Peyer's patch (tissue), 4 donors: ENCODE measurements at places on chromosomes 5 and 9. TPM values are rescaled to one million over a fixed set of nuclear protein-coding genes. Genes with fewer than 3 reads are reported as not detected.

Gene CCL19
- not detected for total RNA-seq

Gene NUDT12
- total RNA-seq, result 15.7 TPM

Gene OR1Q1
- total RNA-seq, result not detected

DNA sequence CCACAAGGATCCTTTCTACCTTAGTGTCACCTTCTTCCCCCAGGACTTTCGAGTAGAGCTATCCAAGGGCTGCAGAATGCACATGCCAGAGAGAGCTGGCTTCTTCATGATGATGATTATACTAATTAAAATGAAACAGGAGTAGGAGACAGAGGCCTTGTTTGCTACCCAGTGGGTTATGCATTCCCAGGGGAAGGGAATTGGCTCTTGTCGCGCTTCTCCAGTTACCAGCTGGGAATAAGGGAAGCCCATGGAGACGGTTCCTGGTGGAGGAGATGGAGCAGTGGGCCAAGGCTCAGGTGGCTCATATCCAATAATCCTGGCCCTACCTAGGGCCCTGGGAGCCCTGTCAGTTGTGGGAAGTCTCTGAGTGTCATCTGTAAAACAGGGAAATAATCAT is 65.1 kb downstream of the WWC1 start:
- no peak overlapping the region for H3K27ac ChIP-seq
- H3K4me3 ChIP-seq, result no peak overlapping the region
- H3K27me3 ChIP-seq, result no peaks in the 10 kb centered on the region

- no peak overlapping the region for H3K27ac ChIP-seq
- no peaks in the 10 kb centered on the region for H3K4me1 ChIP-seq
- H3K36me3 ChIP-seq, result no peaks in the 10 kb centered on the region
- no peaks in the 10 kb centered on the region for H3K27me3 ChIP-seq
- DNase-seq, result no peak
Measured at GRCh38 chr9:859251-859650, 17.8 kb downstream of the DMRT1 start.

DNA sequence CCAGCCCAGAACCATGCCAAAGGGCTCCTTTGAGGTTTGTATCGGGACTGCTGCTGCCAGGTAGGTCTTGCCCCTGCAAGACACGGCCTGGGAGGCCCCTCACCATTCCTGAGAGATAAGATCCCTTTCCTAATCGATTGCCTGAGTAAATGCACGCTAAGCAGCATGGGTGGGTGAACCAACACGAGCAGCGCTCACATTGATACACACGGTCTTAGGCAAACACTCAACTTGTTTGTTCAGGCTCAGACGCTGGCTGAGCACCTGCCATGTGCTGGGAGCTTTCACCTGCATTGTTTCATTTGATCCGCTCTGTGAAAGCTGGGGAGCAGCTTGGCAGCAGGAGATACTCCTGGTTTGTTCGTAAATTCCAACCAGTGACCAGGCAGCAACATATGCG is 76.9 kb upstream of the NEURL1B start:
- H3K4me3 ChIP-seq, result no peak overlapping the region
- no peaks in the 10 kb centered on the region for H3K27me3 ChIP-seq
- H3K36me3 ChIP-seq, result no peaks in the 10 kb centered on the region
- H3K4me1 ChIP-seq, result no peaks in the 10 kb centered on the region
- H3K27ac ChIP-seq, result no peak overlapping the region
- DNase-seq, result no peak

- DNase-seq, result no peak
- H3K27me3 ChIP-seq, result no peaks in the 10 kb centered on the region
- no peak overlapping the region for H3K4me3 ChIP-seq
Measured at GRCh38 chr5:137199201-137199600, 299.9 kb downstream of the SPOCK1 start.

DNA sequence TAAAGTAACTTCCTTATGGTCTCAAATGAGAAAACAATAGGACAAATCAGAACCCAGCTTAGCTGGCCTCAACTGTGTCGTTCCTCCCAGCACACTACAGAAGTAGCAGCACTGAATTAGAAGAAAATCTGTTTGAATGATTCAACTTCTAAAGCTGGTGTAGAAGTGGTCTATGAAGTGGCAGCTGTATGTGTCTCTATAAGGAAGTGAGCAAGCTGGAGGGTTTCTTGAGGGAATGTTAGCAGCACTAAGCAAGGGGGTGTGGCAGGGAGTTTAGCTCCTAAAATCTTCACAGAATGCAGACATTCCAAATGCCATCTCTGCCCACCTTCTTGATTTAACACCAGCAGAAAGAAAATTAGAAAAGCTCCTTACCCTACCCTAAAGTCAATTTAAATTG is 4.1 kb downstream of the KLF9 start:
- no peaks in the 10 kb centered on the region for H3K27me3 ChIP-seq
- H3K4me3 ChIP-seq, result peak overlapping the region; percentile 70
- H3K36me3 ChIP-seq, result no peaks in the 10 kb centered on the region
- H3K4me1 ChIP-seq, result peaks cover 21% of the 10 kb centered on the region

- no peaks in the 10 kb centered on the region for H3K36me3 ChIP-seq
- H3K4me1 ChIP-seq, result no peaks in the 10 kb centered on the region
- no peaks in the 10 kb centered on the region for H3K27me3 ChIP-seq
- H3K27ac ChIP-seq, result no peak overlapping the region
- no peak for DNase-seq
- H3K4me3 ChIP-seq, result no peak overlapping the region
Measured at GRCh38 chr5:56108246-56108645, 113.5 kb upstream of the IL6ST start.

- DNase-seq, result no peak
- no peaks in the 10 kb centered on the region for H3K36me3 ChIP-seq
- H3K27ac ChIP-seq, result no peak overlapping the region
Measured at GRCh38 chr9:37645903-37646506, 4.7 kb upstream of the FRMPD1 start.

DNA sequence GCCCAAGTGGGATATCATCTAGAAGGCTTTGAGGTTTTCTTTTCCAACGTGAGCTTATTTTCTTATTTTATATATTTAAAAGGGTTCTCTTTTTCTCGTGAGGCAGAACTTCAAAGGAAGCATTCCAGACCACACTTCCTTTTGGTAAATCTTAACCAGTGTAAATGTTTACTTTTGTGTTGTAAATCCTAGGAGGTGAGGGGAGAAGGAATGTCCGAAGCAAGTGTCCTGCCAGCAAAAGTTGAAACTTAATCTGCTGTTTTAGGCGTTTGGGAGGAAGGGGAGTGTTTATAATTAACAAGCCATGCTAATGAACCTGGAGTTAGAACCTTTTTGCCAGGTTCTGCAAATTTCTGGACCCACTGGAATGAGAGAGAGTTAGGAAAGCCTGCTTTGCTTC is 37.9 kb downstream of the WWC1 start:
- DNase-seq, result no peak
- no peaks in the 10 kb centered on the region for H3K27me3 ChIP-seq
- H3K4me3 ChIP-seq, result no peak overlapping the region
- H3K36me3 ChIP-seq, result no peaks in the 10 kb centered on the region
- no peak overlapping the region for H3K27ac ChIP-seq

- no peaks in the 10 kb centered on the region for H3K27me3 ChIP-seq
- H3K4me3 ChIP-seq, result no peak overlapping the region
- no peak for DNase-seq
- no peak overlapping the region for H3K27ac ChIP-seq
- H3K36me3 ChIP-seq, result no peaks in the 10 kb centered on the region
Measured at GRCh38 chr5:60821488-60822284, 22.4 kb downstream of the ELOVL7 start.

DNA sequence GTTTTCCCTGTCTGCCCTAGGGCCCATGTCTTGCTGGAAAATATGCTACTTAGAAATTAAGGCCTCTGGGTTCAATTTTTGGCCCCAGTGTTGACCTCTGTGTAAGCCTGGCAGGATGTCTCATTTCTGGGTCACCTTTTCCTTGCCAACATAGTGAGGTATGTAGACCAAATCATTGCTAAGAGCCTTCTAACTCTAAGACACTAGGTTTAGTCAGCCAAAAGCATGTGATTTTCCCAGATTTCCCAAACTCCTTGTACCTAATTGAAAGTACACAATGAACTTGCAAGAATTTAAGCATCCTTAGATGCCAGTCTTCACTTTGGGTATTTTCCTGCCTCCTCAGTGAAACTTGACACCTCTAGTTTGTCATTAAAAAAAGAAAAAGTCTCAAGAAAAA is 77.0 kb downstream of the GALNT10 start:
- DNase-seq, result no peak
- no peak overlapping the region for H3K4me3 ChIP-seq
- H3K27me3 ChIP-seq, result no peaks in the 10 kb centered on the region
- no peaks in the 10 kb centered on the region for H3K36me3 ChIP-seq
